Chondrocyte (in vitro differentiated cells): ENCODE measurements at places on chromosomes 11 and 22. TPM values are rescaled to one million over a fixed set of nuclear protein-coding genes. Genes with fewer than 3 reads are reported as not detected.

DNA sequence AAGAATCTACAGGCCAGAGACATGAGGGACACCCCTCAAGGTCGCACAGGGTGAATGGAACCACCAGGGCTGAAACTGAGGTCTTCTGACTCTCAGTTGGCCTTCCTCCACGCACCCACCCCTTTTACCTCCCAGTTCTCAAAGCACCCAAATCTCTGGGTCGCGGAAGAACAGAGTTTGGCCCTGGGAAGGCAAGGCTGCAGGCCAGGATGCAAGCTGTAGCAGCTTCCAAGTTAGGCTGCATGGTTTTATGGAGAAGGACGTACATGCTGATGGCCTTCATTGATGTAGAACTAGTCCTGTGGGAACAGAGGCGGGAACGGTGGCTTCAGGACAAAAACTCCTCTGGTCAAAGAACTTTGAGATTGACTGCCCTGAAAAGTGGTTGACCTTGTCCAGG, 143.5 kb upstream of the B3GAT1 start:
- DNase-seq: no peak

- DNase-seq: no peak
Observed at GRCh38 chr22:44969817-44970216, 40.0 kb downstream of the PHF21B start.

Gene CCDC89
- total RNA-seq: 0.26 to 0.30 TPM (median 0.29 TPM) in 3 replicates

Gene CARD16
- total RNA-seq: 2.0 TPM in 1 of 3 replicates, not detected in the others

Gene JHY
- total RNA-seq: 7.4 to 7.8 TPM (median 7.7 TPM) in 3 replicates
